ENCODE measurements at places on chromosomes 2 and 18. TPM values are rescaled to one million over a fixed set of nuclear protein-coding genes. Genes with fewer than 3 reads are reported as not detected.

IL36A gene
- not detected for total RNA-seq

GRHL1 gene
- 3.4 TPM for total RNA-seq

GPR45 gene
- total RNA-seq, result not detected

LIMS4 gene
- 2.6 TPM for total RNA-seq

UPP2 gene
- total RNA-seq, result not detected

- no peak for DNase-seq
Measured at GRCh38 chr2:164567335-164567989, 53.8 kb downstream of the GRB14 start.

DNA sequence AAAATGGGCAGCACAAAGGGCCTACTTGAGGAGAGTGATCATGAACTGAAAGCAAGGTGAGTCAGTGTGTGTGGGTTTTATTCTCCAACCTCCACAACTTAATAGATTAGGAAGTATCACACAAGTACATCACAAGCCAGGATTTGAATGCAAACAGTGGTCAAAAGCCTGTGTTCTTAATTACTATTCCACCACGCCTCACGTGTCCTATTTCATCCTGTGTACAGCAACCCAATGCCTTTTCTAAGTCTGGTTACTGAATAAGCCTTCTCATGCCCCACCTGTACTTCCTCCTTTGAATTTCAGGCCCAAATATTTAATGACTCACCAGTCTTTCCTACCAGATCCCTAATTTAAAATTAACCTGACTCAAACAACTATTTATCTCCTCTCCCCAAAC, 755.7 kb upstream of the SLC8A1 start:
- DNase-seq, result no peak

DNA sequence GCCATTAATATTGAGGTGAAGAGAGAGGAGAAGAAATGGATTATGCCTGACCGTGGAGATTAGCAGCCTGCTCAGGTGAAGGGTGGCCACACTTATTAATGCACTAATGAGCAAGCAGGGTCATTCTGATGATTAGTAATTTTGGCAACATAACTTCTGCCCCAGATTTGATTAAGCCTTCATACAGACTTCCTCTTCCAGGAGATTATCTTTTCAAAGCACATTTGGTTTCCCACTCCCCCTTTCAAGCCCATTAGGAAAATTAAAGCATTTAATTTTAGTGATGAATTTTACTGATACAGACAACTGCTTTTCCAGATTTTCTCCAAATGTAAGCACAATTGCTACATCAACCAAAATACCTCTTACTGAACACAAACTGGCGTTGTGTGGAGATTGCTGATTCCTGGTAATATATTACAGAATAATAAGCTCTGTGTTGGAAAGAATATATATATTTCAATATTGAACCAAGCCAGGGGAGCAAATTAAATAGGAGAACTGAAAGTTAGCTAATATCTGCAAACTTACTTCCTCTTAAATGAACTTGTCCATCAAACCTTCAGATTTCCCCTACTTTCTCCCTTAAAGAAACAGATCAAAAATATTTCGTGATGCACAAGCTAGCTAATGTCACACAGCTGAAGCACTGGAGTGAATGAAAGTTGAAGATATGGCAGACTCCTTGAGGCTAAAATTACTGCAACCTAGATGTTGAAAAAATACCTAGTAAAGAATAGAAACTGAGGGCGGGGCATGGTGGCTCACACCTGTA, 140.8 kb downstream of the FAM210A start:
- DNase-seq, result no peak
